ENCODE measurements at places on chromosomes 4 and X.

- no peaks in the 10 kb centered on the region for H3K36me3 ChIP-seq
- no peak overlapping the region for H3K27ac ChIP-seq
- no peak for DNase-seq
- no peak overlapping the region for H3K4me3 ChIP-seq
- no peaks in the 10 kb centered on the region for H3K4me1 ChIP-seq
Observed at GRCh38 chrX:20248592-20249192, 18.0 kb downstream of the RPS6KA3 start.

GRCh38 chr4:187069398-187069797, 345.7 kb upstream of the FAT1 start:
- no peak overlapping the region for H3K4me3 ChIP-seq
- no peak for DNase-seq
- H3K4me1 ChIP-seq, result no peaks in the 10 kb centered on the region
- no peak overlapping the region for H3K27ac ChIP-seq
- no peaks in the 10 kb centered on the region for H3K27me3 ChIP-seq

GRCh38 chr4:92235731-92236130, 68.0 kb upstream of the GRID2 start:
- H3K27ac ChIP-seq, result no peak overlapping the region
- peaks cover 18% of the 10 kb centered on the region for H3K4me1 ChIP-seq
- H3K27me3 ChIP-seq, result no peaks in the 10 kb centered on the region
- H3K4me3 ChIP-seq, result no peak overlapping the region
- no peaks in the 10 kb centered on the region for H3K36me3 ChIP-seq

GRCh38 chr4:3784454-3785291, 18.5 kb downstream of the ADRA2C start:
- no peak overlapping the region for H3K4me3 ChIP-seq
- no peaks in the 10 kb centered on the region for H3K4me1 ChIP-seq
- H3K36me3 ChIP-seq, result no peaks in the 10 kb centered on the region
- no peak overlapping the region for H3K27ac ChIP-seq

GRCh38 chr4:140027101-140027500, 126.9 kb downstream of the MAML3 start:
- DNase-seq, result no peak

- H3K4me3 ChIP-seq, result peak overlapping the region; percentile 49
- H3K27me3 ChIP-seq, result no peaks in the 10 kb centered on the region
- DNase-seq, result no peak
- H3K4me1 ChIP-seq, result peaks cover 42% of the 10 kb centered on the region
- no peaks in the 10 kb centered on the region for H3K36me3 ChIP-seq
Observed at GRCh38 chr4:3389233-3390215, 52.2 kb upstream of the HGFAC start.

- no peaks in the 10 kb centered on the region for H3K27me3 ChIP-seq
- H3K4me1 ChIP-seq, result no peaks in the 10 kb centered on the region
- H3K4me3 ChIP-seq, result no peak overlapping the region
- DNase-seq, result no peak
- no peaks in the 10 kb centered on the region for H3K36me3 ChIP-seq
- H3K27ac ChIP-seq, result no peak overlapping the region
Observed at GRCh38 chr4:185885604-185886003, 73.6 kb upstream of the SORBS2 start.

DNA sequence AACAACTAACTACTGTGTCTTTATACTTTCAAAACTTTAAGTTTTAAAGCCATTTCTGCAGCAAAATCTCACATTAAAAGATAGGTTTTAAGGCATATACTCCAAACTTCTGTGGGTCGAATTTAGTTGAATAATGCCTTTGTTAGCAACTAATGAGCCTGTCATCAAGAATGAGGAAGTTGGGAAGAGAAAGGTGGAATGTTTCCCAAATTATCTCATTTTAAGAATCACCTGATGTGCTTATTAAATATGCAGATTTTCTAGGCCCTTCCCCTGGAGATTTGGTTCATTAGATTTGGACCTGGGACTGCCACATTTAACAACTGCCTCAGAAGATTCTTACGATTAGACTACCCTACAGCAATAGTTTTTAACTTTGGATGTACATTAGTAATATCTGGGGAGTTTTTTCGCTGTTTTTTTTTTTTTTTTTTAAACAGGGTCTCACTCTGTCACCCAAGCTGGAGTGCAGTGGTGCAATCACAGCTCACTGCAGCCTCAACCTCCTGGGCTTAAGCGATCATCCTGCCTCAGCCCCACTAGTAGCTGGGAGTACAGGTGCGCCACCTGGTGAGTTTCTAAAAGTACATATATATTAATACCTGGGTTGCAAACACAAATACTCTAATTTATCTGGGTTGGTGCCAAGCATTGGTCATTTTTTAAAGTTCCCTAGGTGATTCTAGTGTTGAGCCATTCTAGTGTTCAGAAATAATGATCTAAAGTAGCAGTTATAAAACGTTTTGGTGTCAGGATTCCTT, 16.1 kb upstream of the TASL start:
- DNase-seq, result no peak
- H3K4me1 ChIP-seq, result no peaks in the 10 kb centered on the region
- no peak overlapping the region for H3K4me3 ChIP-seq
- H3K27me3 ChIP-seq, result no peaks in the 10 kb centered on the region

DNA sequence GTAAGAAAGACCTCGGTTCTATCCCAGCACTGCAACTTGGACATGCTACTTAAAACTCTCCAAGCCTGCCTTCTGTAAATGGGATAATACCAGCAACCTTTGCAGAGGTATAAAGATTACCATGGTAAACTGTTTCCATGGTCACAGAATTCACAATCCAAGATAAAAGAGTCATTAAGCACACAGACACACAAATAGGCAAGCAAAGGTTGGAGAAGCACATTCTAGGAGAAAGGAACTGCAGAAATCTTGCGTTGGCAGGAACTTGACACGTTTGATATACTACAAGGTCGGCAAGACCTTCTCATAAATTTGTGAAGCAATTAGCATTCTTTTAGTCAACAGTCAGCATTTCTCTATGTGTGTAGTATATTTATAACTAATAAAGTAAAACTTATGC, 12.3 kb upstream of the CHRNA9 start:
- H3K27me3 ChIP-seq, result no peaks in the 10 kb centered on the region
- peak; percentile 58 for DNase-seq
- no peak overlapping the region for H3K27ac ChIP-seq
- peaks cover 10% of the 10 kb centered on the region for H3K4me1 ChIP-seq
- no peak overlapping the region for H3K4me3 ChIP-seq
- no peaks in the 10 kb centered on the region for H3K36me3 ChIP-seq

DNA sequence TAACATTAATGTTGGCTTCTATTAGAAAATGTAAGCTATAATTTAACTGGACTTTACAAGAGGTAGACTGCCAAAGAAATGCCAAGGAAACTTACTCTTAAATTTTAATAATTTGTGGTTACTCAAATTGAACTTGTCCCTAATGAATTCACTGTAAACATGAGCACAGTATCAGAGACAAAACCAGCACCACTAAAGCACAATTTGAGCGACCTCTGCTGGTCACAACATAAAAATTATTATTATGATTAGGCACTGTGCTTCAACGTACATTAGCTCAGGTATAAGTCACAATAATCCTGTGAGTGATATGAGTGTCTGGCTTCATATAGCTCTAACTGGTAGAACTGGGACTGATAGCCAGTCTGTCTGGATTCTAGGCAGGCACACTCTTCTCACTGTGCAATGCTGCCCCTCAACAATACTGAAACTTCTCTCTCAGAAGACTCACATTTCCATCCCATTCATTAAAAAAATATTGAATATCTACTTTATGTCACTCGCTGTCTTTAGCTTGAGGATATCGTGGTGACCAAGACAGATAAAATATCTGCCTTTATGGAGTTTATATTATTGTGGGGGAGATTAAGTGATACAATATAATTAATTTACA, 8.0 kb downstream of the NUDT6 start:
- no peaks in the 10 kb centered on the region for H3K27me3 ChIP-seq
- H3K4me1 ChIP-seq, result peaks cover 17% of the 10 kb centered on the region
- no peaks in the 10 kb centered on the region for H3K36me3 ChIP-seq
- DNase-seq, result no peak
- H3K4me3 ChIP-seq, result no peak overlapping the region

DNA sequence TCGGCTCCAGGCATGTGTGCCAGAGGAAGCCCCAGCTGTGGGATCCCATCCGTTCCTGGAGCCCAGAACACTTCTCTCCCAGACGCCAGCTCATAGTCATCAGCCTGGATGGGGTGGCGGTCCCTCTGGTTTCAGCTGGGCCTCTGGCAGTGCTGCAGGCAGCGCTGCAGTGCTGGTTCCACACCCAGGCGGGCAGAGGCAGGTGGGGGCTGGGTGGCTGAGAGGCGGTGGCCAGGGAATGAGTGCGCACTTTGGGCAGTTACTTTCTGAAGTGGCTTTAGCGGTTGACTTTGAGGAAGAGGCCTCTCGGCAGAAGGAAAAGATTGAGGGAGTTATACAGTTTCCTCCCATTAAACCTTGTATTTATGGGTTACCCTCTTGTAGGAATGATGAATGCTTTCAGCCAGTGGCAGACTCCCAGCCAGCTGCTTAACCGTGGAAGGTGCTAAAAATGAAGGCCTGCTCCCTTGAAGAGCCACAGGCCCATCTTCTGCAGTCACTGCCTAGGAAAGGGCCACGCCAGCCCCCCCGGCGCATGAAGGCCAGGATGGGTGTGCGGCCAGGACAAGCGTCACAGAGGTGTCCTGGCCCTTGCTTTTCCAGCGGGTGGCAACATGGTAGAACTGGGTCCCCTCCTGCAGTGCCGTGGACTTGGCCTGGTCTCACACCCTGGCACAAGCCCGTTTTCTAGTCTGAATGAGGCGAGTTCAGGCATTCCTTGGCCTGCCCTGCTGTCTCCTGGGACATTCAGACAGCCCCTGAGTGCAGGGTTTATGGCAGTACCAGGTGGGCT, 9.9 kb downstream of the TADA2B start:
- no peak overlapping the region for H3K4me3 ChIP-seq
- H3K36me3 ChIP-seq, result peaks cover 2% of the 10 kb centered on the region
- H3K4me1 ChIP-seq, result peaks cover 2% of the 10 kb centered on the region
- H3K27ac ChIP-seq, result no peak overlapping the region

GRCh38 chr4:1713003-1713851, 1.1 kb upstream of the SLBP start:
- peaks cover 2% of the 10 kb centered on the region for H3K36me3 ChIP-seq
- peaks cover 6% of the 10 kb centered on the region for H3K4me1 ChIP-seq
- peak overlapping the region; percentile 95 for H3K27ac ChIP-seq
- H3K27me3 ChIP-seq, result no peaks in the 10 kb centered on the region
- no peak for DNase-seq
